ENCODE measurements at places on chromosomes 2 and 18. TPM values are rescaled to one million over a fixed set of nuclear protein-coding genes. Genes with fewer than 3 reads are reported as not detected.

Gene PRR30
- not detected for polyA plus RNA-seq

Gene HOXD10
- 0.18 TPM for polyA plus RNA-seq

Gene B3GNT2
- 23.9 TPM for polyA plus RNA-seq

Gene SPEG
- 35.1 TPM for polyA plus RNA-seq

Gene IL18R1
- polyA plus RNA-seq, result 6.9 TPM

Gene OTOF
- polyA plus RNA-seq, result 5.4 TPM

Gene GAREM2
- polyA plus RNA-seq, result 2.4 TPM

Gene RAB12
- 27.5 TPM for polyA plus RNA-seq

- no peak for DNase-seq
Observed at GRCh38 chr2:8116661-8117060, 565.2 kb upstream of the ID2 start.

DNA sequence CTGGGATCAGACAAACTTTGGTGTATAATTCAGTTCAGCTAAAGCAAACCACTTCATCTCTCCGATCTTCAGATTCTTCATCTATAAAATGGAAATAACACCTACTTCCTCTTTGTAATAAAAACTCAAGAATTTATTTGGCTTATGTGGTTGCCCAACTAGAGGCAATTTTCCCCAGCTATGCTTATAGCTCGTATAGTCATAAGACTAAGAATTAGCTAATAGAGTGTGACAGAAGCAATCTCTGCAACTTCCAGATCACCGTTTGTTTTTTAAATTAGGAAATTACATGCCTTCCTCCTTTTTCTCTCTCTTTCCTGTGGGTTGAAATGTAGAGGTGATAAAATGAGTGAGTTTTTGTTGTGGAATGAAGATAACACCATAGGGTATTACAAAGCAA is 35.3 kb upstream of the KCNF1 start:
- no peak for DNase-seq

- no peak for DNase-seq
Observed at GRCh38 chr2:226234187-226234586, 565.4 kb downstream of the IRS1 start.

GRCh38 chr2:241386519-241386918 is 30.4 kb downstream of the FARP2 start:
- DNase-seq, result no peak

DNA sequence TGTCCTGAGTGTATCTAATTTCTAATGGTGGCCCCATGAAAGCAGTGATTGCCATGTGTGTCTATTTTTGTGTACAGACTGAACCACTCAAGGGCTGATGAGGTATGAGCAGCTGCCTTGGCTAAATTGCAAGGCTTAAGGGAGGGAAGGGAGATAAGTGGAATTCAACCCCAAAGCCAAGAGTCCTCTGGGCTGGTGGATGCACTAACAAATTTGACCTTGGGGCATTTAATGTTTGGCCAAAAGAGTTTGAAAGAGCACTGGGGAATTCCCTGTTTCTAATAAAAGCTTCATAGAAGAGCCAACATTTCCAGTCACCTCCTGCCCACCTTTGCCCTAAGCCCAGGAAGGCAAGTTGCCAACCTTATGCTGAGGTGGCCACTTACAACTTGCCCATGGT is 172.1 kb downstream of the SETBP1 start:
- DNase-seq, result no peak

- DNase-seq, result no peak
Observed at GRCh38 chr2:109120166-109120565, 8.8 kb upstream of the SH3RF3 start.

DNA sequence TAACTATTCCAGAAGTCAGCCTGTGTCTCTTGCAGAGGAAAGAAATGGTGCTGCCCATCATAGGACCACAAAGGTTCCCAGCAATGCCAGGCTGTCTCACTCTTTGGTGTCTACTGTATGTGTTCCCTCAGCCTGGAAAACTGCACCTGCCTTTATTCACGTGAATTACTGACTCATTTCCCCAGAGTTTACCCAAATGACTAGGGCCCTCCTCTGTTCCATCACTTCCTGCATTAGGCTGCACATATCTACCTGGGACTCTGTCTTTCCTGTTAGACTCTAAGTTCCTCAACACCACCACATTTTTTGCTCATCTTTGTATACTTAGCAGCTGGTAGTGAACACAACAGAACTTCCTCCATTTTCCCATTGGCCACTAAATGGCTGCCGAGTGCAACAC is 188.3 kb downstream of the FHOD3 start:
- DNase-seq, result no peak

DNA sequence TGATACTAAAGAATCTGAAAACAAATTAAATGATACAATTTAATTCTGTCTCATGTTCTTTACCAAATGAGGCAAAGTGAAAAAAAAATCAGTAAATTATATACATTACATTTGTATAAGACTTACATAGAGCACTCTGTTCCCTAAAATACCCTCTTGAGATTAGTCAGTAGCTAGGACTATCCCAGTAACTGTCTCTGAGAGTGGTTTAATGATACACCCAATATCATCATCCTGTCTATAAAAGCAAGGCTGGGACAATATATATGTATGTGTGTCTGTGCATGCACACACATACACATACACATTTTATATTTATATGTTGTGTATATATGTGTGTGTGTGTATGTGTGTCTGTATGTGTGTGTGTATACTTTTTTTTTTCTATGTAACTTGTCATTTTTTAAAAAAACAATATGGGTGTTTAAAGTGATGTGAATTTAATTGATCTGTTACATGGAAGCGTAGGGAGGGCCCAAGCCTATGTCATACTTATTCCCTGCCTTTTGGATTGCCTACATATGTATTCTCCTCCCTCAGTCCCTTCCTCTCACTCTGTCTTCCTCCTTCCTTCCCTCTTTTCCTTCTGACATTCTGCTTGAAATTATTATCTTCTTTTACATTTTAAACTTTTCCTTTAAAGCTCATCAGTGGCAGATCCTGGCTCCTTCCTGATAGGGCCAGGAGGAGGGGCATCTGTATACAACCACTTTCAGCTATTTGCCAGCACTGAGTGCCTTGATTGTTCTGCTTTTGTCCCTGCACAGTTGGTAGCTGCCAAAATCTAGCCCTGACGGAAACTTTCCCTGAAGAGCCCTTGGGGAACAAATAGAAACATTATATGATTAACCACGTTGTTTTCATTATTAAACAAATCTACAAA is 6.8 kb downstream of the ASXL3 start:
- no peak for DNase-seq

DNA sequence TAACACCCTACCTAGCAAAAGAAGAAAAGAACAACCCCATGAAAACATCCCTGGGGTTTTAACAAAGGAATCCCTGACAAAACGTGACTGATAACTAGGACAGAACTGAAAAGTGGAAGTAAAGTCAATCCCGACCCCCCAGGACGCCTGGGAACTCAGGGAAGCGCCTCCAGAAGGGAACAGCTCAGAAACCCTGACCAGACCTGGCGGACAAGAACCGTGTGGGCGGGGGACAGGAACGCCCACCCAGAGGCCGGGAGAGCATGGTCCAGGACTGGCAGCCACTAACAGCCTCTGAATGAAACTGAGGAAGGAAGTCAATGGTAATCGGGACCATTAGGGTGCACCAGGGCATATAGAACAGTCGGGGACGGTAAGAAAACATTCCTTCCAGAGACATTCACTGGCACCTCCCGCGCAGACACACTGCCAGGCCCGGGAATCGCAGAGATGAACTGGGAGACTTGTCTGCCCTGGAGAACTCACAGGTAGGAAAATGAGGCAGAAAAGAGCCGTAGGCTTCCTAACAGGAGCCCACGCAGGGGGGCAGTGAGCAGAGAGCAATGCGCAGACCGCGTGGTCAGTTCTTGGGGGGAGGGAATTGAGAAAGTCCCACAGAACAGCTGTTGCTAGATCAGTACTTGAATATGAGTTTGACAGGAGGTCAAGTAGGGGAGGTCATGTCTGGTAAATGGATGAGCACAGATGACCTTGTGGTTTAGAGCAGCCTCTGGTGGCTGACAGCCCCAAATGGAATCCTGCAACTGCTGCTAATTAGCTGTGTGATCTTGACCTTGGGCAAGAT is 1.3 kb upstream of the TBC1D8 start:
- DNase-seq, result peak; percentile 55

- DNase-seq, result no peak
Observed at GRCh38 chr2:10559634-10560224, 111.6 kb upstream of the ODC1 start.

DNA sequence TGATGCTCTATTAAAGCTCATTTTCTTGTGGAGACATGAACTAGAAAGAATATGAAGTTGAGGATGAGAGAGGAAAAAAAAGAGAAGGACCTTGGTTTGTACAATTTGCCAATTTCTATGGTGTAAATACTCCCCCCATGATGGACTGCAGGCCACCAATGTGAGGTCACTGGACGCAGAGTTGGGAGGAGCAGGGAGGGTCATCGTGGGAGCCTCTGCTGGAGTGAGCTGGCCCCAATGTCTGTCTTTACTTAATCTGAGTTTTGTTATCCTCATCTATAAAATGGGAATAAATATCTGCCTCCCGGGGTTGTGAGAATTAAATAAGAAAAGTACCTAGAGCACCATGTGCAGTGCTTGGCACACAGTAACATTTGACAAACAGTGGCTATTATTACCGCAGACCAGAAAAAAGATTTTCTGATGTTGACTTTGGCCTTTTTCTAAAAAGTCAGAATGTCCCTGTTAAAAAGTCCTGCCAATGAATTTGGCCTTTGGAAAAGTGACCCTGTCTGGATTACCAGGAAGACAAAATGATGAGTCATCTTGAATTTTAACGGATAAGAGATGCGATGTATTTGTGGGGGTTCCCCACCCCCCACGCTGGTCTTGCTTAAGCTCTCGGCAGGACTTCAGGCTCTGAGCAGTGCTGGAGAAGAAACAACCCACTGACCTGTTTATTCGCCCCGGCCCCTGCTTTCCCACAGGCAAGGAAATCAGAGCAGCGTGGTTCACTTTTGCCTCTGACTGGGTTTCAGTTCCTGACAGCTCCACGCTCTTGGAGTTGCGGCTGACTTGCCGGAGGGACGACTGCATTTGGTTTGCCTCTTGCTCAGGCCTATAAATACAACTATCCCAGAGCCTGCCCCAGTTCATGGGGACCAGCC is 50.3 kb upstream of the FOSL2 start:
- DNase-seq, result no peak

- no peak for DNase-seq
Observed at GRCh38 chr2:26754972-26755670, 9.0 kb upstream of the SLC35F6 start.

GRCh38 chr2:134758633-134759032 is 39.8 kb upstream of the TMEM163 start:
- no peak for DNase-seq

GRCh38 chr2:64978514-64979268 is 10.5 kb upstream of the SLC1A4 start:
- DNase-seq, result no peak

DNA sequence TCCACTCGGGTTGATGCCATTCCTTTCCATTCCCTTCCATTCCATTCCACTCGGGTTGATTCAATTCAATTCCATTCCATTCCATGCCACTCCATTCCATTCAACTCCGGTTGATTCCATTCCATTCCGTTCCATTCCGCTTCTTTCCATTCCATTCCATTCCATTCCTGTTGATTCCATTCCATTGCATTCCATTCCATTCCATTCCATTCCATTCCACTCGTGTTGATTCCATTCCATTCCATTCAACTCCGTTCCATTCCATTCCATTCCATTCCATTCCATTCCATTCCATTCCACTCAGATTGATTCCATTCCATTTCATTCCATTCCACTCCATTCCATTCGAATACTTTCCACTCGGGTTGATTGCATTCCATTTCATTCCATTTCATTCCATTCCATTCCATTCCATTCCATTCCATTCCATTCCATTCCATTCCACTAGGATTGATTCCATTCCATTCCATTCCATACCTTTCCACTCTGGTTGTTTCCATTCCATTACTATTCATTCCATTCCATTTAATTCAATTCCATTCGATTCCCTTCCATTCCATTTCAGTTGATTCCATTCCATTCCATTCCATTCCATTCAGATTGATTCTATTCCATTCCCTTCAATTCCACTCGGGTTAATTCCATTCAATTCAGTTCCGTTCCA is 1141.8 kb downstream of the RPIA start:
- DNase-seq, result no peak

DNA sequence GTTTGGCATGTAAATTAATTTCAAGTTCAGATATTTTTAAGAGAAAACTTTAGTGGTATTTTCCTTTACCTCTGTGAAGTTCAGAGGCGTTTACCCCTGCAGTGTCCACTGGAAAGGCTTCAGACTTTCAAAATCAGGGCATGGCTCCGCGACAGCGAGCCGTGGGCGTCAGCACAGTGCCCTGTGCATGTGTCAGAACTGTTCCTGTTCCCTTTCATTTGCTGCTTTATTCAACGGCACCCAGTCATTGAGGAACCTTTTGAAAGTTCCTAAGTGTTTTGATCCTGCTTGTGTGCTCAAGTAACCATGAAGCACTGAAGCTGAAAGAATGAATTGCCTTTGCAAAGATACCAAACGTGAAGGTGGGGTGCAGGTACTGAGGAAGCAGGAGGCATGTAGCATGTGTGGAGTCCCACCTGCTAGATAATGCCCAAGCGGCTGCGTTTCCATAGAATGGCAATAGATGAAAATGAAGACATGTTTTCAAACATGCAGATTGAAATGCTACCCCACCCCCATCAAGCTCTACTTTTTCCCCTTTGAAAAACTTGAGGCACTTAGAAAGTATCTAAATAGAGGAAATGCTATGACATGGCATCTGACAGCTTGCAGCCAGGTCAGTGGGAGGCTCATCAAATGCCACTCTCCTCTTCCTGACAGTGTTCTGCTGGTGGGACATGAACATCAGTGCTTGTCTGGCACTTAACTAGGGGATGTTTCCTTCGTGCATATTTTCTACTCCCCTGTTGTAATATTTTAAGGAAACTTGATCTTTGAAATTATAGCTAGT is 148.6 kb downstream of the ZNF236 start:
- no peak for DNase-seq

DNA sequence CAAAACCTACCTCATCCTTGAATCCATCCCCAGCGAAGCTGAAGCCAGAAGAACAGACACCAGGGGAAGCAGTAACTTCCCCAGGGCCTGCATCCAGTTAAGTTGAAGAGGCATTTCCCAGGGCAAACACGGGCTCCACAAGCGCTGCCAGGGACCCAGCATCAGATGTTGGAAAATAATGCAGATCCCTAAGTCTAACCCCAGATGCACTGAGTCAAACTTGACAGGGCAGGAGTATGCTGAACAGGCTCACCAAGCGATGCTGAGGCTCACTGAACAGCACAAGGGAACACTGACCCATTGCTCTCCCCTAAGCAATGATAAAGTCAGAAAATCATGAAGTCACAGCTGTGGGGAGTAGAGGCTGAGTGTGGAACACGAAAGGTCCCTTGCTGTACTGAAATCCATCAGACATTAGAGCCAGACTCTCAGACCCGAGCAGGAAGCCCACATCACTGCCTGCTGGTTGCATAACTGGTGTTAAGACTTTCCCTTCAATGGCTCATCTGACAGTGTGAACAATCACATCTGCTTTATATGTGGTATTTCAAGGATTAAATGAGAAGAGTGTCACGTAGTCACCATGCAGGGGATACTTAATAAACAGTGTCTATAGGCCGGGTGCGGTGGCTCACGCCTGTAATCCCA is 36.2 kb downstream of the TNS1 start:
- no peak for DNase-seq

- no peak for DNase-seq
Observed at GRCh38 chr18:64097497-64097896, 51.4 kb downstream of the LINC00305 start.

GRCh38 chr18:43248610-43249249 is 28.6 kb downstream of the SYT4 start:
- DNase-seq, result no peak

- no peak for DNase-seq
Observed at GRCh38 chr2:44397447-44398175, 35.9 kb downstream of the CAMKMT start.

Data from large intestine (tissue), 12 donors.